Mammary epithelial cell (primary cell): ENCODE measurements at places on chromosomes 12 and 14. TPM values are rescaled to one million over a fixed set of nuclear protein-coding genes. Genes with fewer than 3 reads are reported as not detected.
A peak's percentile ranks its signal among the peaks of the same experiment; 100 is the strongest.

GRCh38 chr14:68147303-68147702, 327.7 kb downstream of the RAD51B start:
- DNase-seq: peak; percentile 41

DNA sequence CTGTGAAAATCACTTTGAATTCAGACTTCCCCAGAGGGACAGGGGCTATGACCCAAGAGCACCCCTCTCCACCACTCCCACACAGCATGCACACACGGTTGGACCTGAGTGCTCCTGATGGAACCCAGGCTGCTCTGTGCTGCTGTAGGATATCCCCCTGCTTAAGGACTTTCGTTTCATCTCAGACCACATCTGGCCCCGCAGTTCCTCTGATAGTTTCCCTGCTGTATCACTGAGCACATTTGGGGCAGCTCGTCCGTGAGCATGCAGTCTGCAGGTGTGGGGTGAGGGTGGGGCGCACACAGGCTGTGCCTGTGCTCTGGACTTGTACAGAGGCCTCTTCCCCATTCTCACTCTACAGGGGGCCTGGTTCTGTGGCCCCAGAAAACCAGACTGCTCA, 345.2 kb upstream of the FKBP4 start:
- DNase-seq: no peak

The TRHDE gene
- 3.9 TPM for polyA plus RNA-seq

GRCh38 chr12:65961190-65962035, 137.1 kb downstream of the HMGA2 start:
- no peak for DNase-seq

The PROX2 gene
- not detected for polyA plus RNA-seq

The KLRB1 gene
- polyA plus RNA-seq: not detected

The NKX2-1 gene
- polyA plus RNA-seq: not detected
